ENCODE measurements at places on chromosomes 11 and 22.

- DNase-seq: no peak
These were observed 49.4 kb upstream of the NAV2 start for GRCh38 chr11:19663206-19663605.

GRCh38 chr11:109993786-109994185 is 99.4 kb upstream of the ZC3H12C start:
- DNase-seq: no peak

GRCh38 chr11:124917115-124917637 is 1.9 kb upstream of the HEPN1 start:
- DNase-seq: no peak

- no peak for DNase-seq
These were observed 58.7 kb upstream of the FDX1 start for GRCh38 chr11:110371084-110371483.

GRCh38 chr11:128226106-128226716 is 361.1 kb downstream of the ETS1 start:
- no peak for DNase-seq

DNA sequence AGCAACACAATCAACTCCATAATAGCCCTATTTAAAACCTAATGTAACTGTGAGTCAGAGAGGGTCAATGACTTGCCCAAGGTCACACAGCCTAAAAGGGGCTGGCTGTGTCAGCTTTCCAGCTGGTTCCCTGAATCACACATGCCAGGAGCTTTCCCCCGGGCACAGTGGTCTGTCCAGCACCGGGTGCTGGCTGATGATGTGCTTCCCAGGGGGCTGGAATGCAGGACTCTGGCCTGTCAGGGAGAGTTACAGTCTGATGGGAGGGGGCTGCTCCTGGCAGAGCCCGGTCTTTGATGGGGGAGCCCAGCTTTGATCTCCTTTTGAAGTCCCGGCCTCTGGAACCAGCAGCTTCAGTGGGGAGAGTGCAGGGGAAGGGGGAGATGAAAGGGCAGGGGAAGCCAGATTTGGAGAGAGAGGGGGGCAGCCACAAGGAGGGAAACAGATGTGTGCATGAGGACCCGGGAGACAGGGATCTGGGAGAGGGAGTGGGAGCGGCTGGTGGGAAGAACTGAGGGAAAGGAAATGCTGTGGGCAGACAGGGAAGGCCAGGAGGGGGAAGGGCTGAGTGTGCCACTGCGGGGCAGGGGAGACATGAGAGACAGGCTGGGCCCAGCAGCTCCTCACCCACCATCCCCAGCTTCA is 102.7 kb downstream of the NECTIN1 start:
- no peak for DNase-seq

- DNase-seq: no peak
These were observed 14.6 kb downstream of the EIF1AD start for GRCh38 chr11:65987336-65987735.

GRCh38 chr11:46417711-46418110 is 26.1 kb upstream of the CHRM4 start:
- DNase-seq: no peak

DNA sequence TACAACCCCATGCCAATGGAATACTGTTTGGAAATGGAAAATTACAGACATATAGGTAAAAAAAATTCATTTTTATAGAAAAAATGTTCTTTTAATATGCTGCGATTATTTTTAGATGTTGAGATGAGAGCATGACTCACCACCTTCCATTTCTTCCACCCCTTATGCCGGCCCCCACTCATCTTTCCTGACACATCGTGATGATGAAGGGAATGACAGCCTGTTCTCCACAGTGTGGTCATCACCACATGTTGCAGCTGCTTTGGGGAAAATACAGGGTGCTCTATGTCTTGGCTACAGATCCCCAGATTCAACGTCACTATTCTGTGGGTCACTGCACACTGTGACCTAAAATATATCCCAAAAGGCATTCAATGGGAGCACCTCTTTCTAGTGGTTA is 916.2 kb downstream of the METTL15 start:
- DNase-seq: no peak

GRCh38 chr22:43038325-43038724 is 23.4 kb upstream of the PACSIN2 start:
- DNase-seq: no peak

GRCh38 chr22:17411213-17411612 is 42.0 kb downstream of the CECR2 start:
- no peak for DNase-seq

- DNase-seq: no peak
These were observed 25.8 kb downstream of the TNRC6B start for GRCh38 chr22:40203572-40203971.

DNA sequence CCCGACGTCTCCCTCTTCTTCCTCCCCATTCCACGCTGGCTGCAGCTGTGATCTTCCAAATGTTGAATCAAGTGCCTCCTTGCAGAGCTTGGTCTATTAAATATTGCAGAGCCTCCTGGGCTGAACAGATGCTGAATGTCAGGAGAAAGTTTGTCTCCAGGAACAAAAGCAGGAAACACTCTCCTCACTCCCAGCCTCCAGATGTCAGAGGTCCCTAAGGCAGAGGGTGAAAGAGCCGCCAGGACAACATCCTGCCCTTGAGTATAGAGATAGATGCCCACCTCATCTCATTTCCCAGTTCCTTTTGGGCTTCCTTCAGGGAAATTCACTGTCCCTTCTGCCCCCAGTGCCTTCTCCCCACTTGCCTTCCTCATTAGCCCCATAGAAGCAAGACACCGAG is 40.8 kb upstream of the IGSF9B start:
- DNase-seq: no peak

DNA sequence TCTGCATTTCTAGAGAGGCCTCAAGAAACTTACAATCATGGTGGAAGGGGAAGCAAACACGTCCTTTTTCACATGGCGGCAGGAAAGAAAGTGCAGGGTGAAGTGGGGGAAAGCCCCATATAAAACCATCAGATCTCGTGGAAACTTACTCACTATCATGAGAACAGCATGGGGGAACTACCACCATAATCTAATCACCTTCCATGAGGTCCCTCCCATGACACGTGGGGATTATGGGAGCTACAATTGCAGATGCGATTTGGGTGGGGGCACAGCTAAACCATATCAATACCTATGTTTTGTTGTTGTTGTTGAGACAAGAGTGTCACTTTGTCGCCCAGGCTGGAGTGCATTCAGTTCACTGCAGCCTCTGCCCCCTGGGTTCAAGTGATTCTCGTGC is 29.9 kb downstream of the SFI1 start:
- no peak for DNase-seq

- DNase-seq: no peak
These were observed 65.5 kb upstream of the NUP160 start for GRCh38 chr11:47913529-47914244.

- DNase-seq: no peak
These were observed 363.0 kb downstream of the DDX10 start for GRCh38 chr11:109027851-109028250.

- DNase-seq: no peak
These were observed 922 bp downstream of the HNRNPUL2 start for GRCh38 chr11:62726156-62726914.

DNA sequence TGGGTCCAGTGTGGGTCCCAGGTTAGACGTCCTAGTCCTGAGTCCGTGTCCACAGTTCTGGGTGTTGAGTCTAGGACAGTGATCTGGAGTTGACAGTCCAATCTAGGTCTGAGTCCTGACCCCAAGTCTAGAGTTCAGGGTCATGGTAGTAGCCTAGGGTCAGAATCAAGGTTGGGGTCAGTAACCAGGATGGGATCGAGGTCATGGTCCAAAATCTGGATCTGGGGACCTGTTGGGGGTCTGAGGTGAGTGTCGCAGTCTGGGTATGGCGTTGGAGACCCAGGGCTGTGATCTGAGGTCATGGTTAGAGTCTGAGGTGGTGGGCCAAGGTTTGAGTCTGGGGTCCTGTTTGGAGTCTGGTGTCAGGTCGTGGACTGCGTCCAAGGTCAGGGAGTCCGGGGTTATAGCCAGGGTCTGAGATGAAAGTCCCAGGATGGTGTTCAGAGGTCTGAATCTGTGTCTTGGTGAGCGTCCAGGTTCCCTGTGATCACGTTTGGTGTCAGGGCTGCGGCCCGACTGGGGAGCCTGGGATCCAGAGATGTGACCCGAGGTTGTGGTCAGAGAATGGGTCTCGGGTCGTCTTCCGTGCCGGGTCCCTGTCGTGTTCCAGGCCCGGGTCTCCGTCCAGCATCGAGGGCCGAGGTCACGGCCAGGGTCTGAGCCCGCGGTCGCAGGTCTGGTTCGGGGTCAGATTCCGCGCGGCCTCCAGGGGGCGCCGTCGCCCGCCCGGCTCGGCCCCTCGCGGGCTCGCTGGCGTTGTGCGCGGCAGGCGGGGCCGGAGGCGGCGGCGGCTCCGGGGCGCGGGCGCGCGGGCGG is 432 bp upstream of the GRK2 start:
- peak; percentile 68 for DNase-seq

GRCh38 chr11:28139841-28140415 is 31.7 kb downstream of the METTL15 start:
- DNase-seq: no peak

GRCh38 chr11:101446726-101447125 is 137.1 kb downstream of the TRPC6 start:
- no peak for DNase-seq

Measured in T follicular helper cell (primary cell).